ENCODE measurements at places on chromosomes 12 and 14.

DNA sequence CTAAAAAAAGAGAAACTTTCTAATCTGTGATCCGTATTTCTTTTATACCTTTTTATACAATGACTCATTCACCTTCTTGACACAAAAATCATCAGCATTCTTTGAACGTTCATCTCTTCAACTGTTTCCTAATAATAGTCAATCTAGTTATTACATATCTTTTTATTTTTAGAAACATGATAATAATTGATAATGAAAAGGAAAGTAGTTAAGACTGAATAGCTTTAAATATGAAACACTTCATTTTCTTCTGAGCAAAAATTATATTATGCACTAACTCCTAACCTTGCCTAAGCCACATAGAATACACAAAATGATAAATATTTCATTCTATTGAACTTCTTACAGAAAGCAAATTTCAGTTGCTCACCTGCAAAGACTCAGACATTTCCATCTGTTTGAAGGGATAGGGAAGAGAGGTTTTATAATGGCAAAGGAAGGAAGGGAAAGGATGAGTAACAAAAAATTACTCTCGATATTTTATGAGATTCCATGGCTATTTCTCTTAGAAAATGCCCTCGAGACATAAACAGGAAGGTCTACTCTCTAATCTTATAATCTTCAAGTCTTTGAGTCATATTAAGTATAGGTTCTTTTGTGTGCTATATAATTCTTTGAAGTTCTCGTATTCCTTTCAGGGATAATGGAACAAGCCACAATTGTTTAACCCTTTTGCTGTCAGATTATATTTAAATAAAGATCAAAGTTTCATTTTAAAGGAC is 7.5 kb upstream of the KLHL42 start:
- no peak for DNase-seq

DNA sequence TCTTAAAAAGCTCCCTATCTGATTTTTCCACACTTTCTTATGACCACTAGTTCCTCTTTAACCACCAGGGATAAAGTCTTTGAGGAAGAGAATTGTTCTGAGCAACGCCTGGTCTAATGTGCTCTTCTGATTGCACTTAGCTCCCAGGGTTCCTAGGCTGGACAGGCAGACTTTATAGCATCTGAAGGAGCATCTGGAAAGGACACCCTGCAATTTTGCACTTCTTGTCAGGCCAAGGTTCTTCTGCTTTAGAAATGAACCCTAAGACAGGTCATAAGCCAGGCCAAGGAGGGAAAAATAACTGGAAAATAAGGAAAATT is 126.3 kb downstream of the KTN1 start:
- DNase-seq: no peak

DNA sequence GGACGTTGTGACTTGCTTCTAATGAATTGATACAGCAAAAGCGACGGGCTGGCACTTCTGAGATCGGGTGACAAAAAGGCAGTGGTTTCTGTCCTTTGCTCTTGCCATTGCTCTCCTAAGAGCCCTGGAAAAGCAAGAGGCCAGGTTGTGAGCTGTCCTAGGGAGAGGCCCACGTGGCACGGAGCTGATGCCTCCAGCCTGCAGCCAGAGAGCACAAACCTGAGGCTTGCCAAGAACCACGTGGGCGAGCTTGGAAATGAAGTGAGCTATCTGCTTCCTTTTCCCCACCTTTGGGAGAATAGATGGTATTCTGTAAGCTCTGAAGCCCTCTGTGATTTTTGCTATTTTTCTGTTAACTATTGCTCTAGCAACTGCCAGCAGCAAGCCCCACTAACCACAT is 26.4 kb upstream of the NOS1 start:
- no peak for DNase-seq

- no peak for DNase-seq
Measured at GRCh38 chr14:104792945-104793702, 2.4 kb downstream of the AKT1 start.

GRCh38 chr14:33788161-33788560 is 162.7 kb downstream of the EGLN3 start:
- DNase-seq: no peak

DNA sequence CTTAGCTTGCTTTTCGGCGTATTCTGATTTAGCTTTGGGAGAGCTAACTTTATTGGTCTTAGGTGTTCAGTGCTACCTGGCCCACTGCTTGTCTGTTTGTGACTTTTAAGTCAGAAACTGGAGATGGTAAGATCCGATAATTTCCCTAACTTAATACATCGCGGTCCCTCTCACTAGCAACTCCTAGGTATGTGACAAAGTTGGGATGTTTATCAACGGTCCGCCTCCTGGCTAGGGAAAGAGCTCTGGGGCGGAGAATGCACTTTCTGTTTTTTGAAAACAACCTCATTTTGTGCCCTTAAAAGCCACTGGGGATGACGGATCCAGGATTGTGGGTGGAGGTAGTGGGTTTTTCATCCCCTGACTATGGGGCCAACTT is 1.2 kb downstream of the CDKN1B start:
- DNase-seq: no peak

DNA sequence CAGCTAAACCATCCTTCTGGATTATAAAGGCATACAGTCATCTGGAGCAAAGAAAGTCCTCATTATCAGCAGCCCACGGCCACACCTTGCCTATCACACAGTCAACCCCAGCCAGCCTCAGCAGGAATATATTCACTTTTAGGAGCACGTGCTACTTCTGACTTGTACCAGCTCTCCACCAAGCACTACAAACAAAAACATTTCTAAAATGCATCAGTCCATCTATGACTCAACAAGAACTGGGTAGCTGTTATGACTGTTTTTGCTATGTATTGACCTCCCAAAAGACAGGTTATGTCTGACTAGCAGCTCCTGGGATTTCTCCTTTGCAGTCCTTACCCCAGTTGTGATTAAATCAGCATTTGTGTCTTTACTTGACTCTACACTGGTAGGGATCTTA is 31.2 kb downstream of the NUAK1 start:
- no peak for DNase-seq

DNA sequence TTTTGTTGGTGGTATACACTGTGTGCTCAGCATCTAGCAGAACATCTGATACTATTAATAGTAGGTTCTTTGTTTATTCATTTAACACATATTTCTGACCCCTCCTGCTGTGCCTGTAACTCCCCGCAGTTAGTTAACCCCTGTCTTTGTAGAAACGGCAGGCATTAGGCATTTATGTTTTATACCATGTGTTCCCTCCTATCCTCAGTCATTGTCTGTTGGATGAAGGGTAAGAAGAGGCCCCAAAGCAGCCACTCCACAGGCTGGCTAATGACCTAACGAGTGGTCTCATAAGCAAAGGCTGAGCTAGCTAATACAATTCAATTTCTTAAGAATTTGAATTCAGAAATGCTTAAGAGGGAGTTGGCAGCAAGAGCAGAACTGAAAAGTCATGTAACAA is 170.8 kb downstream of the TMX1 start:
- DNase-seq: no peak

DNA sequence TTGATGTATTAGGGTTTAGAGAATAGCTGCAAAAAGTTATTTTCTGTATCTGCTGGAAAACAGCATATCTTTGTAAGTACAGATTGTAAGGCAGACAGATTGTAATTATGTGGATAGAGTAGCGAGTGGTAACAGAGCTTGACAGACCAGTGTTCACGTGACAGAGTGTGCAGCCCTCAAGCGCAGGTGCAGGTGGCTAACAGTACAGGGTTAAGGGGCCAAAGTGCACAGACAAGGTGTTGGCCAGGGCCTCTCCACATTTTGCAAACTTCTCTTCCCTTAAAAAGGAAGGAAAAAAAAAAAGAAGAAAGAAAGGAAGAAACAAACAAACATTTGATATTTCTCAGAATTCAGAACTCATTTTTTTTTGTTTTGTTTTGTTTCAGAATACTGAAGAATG is 25.2 kb upstream of the KLHL42 start:
- no peak for DNase-seq

- DNase-seq: no peak
Measured at GRCh38 chr14:98576463-98576862, 695.5 kb downstream of the BCL11B start.

- DNase-seq: no peak
Measured at GRCh38 chr14:75282170-75282554, 3.5 kb downstream of the FOS start.

GRCh38 chr14:25048170-25049016 is 1.6 kb downstream of the STXBP6 start:
- DNase-seq: no peak

Data from iPS DF 19.7 (cell line).